Activated CD4-positive, alpha-beta memory T cell treated with anti-CD3 and anti-CD28 coated beads for 36 hours (primary cell): ENCODE measurements at places on chromosomes 5 and 9. TPM values are rescaled to one million over a fixed set of nuclear protein-coding genes. Genes with fewer than 3 reads are reported as not detected.

Gene IL4
- 6.8 TPM for total RNA-seq

Gene KIF12
- not detected for total RNA-seq

Gene PELO
- 15.1 TPM for total RNA-seq

Gene GFI1B
- not detected for total RNA-seq

Gene PCDHB16
- not detected for total RNA-seq

Gene SERF1A
- 11.1 TPM for total RNA-seq

Gene PROB1
- 3.8 TPM for total RNA-seq

Gene SHISAL2B
- not detected for total RNA-seq

Gene CDC37L1
- 9.7 TPM for total RNA-seq

Gene TEX48
- total RNA-seq, result 1.2 TPM

Gene SCGB3A2
- not detected for total RNA-seq

Gene TTC23L
- not detected for total RNA-seq

Gene RUFY1
- total RNA-seq, result 34.0 TPM

Gene MCTP1
- not detected for total RNA-seq

Gene BAAT
- total RNA-seq, result not detected

Gene AQP7
- 0.36 TPM for total RNA-seq

Gene ACER2
- 1.8 TPM for total RNA-seq

Gene SOHLH1
- not detected for total RNA-seq

Gene TICAM2
- 2.0 TPM for total RNA-seq

Gene FOXD4L6
- total RNA-seq, result not detected

Gene GGTA1
- not detected for total RNA-seq

Gene C8G
- 0.94 TPM for total RNA-seq

Gene TMEM252
- not detected for total RNA-seq

Gene SPINK7
- not detected for total RNA-seq

Gene TAF1L
- 0.05 TPM for total RNA-seq

Gene CCL28
- total RNA-seq, result 8.8 TPM

Gene S100Z
- 2.1 TPM for total RNA-seq

Gene N4BP3
- total RNA-seq, result 3.2 TPM
